Posterior cingulate gyrus (tissue), 11 donors: ENCODE measurements at places on chromosomes 3 and 15.

- DNase-seq = no peak
Measured at GRCh38 chr3:154188846-154189245, 67.7 kb downstream of the ARHGEF26 start.

DNA sequence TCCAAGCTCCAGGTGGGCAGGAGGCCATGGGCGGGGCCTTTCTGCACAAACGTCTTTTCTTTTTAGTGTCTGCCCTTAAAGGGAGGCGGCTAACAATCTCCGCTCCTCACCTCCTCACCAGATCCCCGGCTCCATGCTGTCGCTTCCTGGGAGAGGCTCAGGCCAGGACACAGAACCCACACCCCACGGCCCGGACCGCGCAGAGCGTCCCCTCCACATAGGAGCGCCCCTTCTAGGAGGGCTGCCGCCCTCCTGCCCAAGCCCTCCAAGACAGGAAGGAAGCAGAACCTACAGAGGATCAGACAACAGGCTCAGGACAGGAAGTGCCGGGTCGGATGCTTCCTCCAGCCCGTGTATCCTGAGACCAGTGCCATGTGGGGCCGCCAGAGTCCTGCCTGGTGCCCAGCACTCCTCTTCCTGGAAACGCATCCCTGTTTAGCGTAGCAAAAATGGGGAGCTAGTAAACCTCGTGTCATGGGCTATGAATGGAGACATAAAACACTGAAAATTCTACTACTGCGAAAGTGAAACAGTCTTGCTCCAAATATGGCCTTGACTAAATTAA lies 83.2 kb upstream of the ATP10A start:
- no peak for DNase-seq

DNA sequence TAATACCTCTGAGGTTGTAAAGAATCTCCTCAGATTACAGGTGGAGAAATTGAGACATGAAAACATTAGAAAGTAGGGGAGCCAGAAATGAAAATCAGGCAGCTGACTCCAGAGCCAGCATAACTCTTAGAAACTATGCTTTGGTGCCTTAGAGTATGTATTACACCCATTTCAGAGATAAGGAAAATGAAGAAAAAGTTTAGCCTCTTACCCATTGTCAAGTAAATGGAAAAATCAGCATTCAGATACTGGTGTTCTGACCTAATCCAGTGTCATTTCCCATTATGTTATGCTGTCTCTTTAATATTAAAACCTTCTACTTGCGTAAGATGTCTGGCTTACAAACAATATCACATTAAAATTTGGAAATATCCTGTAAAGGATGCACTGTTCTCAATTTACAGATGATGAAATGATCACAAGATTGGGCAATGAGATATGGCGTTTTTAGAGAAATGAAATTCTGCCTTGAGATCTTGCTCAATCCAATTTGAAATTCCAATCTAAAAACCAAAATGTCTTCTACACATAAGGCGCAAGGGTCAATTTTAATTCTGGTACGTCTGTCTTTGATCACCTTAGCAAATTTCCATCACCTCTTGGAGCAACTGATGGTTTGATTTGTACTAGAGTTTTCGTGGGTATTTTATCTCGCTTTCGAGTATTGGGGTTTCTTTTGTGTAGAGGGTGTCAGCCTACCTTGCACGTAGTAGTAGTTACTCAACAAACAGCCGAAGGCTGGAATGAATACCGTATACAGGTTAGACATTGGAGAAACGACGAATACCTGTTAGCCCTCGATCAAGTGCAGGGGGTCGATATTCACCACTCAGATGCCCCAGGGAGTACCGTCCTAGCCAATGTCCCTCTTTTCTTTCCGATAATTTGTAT lies 902 bp upstream of the ZCWPW2 start:
- DNase-seq = no peak

- DNase-seq = no peak
Measured at GRCh38 chr3:50164984-50165909, 10.1 kb downstream of the SEMA3F start.

- no peak for DNase-seq
Measured at GRCh38 chr3:160099834-160100233, 111.2 kb downstream of the IL12A start.

GRCh38 chr15:39578851-39579486 lies 1.9 kb upstream of the THBS1 start:
- DNase-seq = no peak

- DNase-seq = no peak
Measured at GRCh38 chr3:42276141-42277132, 10.5 kb upstream of the CCK start.

- no peak for DNase-seq
Measured at GRCh38 chr15:51205050-51205975, 110.6 kb upstream of the TNFAIP8L3 start.

DNA sequence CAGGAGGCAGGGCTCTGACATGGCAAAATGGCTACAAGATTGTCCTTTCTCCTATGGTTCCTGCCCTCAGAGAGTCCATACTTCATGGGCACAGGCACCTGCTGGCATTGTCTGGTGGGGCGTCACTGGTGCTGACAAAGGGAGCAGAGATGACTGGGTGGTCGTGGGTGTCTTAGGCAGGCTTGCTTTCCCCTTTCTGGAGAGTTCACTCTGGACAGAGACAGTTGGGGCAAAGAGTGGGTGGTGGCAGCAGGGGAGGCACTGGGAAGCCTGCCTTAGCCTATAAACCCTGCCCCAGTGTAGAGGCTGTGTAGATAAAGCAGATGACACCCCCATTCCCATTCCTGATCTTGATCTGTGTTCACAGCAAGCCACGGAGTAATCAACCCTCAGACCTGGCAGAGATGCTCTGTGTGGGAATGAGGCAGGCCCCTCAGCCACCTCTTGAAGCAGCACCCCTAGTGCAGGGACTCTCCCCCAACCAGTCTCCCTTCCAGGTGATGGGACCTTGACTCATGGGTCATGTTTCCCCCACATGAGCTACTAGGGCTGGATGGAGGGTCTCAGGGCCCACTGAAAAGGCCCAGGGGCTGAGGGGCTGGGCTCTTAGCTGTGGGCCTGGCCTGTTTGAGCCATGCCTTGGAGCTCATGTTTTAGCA lies 20.7 kb upstream of the DOCK3 start:
- no peak for DNase-seq

DNA sequence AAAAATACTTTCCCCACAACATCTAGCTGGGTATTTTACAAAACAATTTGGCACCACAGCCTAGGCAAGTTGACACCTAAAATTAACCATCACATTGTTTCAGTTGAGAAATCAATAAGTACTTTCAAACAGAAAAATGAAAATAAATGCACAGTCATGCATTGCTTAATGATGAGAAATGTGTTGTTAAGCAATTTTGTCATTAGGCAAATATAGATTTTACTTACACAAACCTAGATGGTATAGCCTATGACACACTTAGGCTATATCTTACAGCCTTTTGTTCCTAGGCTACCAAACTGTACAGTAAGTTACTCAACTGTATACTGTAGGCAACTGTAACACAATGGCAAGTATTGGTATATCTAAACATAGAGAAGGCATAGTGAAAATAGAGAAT lies 608.6 kb upstream of the BCHE start:
- DNase-seq = no peak

- peak; percentile 14 for DNase-seq
Measured at GRCh38 chr3:122356402-122356801, 26.6 kb downstream of the MIX23 start.

DNA sequence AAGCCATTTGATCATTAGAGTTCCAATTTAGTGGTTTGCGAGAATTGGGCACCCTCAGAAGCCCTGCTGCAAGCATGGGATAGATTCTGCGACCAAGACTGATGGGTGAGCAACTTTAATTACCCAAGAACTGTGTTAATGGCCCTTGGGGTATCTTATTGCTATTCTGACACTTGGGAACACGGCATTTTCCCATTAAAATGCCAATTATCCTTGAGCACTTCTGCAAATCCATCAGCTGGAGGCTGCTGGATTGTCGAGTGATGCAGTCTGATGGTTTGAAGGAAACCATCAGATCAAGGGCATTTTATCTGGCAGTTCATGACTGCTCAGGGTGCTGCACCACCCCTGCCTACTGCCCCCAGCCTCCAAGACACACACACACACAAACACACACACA lies 183.6 kb upstream of the PROK2 start:
- no peak for DNase-seq

DNA sequence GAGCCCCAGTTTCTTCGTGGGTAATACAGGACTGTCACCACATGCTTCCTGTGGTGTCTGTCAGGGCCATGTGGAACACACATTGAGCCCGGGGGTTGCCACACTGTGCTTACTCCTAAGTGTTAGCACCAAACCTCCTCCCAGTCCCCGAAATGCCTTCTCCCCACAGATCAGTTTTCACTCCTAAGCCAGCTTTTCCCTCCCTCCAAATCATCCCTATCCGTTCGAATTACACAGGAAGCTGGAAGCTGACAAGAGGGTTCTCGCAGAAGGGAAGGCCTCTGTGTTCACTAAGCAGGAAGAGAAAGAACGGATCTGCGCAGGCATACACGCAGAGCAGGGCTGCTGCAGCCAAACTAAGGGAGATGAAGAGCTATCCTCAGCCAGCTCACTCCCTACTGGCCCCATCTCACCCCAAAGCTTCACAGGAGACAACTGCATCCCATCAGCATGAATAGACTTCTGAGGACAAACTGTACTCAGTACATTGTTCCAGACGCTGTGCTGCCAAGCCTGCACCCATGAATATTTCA lies 32.3 kb downstream of the XXYLT1 start:
- DNase-seq = no peak

DNA sequence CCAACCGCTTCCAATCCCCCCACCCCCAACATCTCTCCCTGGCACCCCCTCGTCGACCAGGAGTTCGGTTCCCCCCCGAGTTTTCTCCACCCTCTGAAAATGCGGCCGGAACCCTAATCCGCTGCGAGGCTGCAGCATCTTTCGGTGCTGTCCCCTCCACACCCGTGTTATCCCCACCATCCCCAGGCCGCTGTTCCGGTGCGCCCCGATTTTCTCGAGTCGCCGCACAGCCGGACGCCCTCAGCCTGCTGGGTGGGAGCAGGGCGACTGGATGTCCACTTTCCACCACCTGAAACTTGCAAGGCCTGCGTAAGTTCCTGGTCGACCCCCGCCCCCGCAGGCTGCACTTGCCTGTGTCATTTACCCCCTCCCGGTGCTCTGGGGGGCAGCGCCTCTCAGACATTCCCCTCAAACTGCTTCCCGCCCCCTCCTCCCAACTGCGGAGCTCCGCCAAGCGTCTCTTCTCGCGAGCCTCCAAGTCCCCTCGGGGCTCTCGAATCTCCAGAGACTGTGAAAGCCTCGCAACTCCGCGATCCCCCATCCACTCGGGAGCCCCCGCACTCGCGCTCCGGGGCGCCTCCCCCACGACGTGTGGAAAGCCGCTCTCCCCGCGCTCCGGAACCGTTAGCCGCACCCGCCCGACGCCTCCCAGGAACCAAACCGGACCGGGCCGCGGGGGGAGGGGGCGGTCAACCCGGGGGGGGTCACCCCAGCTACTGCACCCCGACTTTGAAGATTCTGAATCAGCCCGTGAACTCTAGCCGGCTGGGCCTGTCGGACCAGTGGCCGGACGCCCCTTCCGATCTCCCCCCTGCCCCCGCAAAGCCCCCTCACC lies 566 bp downstream of the ETV5 start:
- DNase-seq = no peak

- DNase-seq = no peak
Measured at GRCh38 chr3:175940881-175941280, 1081.7 kb downstream of the NAALADL2 start.

DNA sequence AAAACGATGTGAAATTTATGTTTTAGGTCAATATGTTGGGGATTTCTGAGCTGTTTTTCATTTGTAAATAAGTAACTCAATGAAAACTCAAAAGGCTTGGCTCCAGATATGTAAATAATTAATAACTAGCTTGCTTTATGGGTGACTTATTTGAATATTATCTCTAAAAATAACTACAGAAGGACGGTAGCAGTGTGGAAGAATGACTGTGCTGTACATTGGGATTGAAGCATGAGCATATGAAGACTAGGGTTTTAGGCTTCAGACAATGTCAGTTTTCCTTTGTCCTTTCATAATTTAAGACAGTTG lies 343.9 kb downstream of the GRM7 start:
- no peak for DNase-seq

DNA sequence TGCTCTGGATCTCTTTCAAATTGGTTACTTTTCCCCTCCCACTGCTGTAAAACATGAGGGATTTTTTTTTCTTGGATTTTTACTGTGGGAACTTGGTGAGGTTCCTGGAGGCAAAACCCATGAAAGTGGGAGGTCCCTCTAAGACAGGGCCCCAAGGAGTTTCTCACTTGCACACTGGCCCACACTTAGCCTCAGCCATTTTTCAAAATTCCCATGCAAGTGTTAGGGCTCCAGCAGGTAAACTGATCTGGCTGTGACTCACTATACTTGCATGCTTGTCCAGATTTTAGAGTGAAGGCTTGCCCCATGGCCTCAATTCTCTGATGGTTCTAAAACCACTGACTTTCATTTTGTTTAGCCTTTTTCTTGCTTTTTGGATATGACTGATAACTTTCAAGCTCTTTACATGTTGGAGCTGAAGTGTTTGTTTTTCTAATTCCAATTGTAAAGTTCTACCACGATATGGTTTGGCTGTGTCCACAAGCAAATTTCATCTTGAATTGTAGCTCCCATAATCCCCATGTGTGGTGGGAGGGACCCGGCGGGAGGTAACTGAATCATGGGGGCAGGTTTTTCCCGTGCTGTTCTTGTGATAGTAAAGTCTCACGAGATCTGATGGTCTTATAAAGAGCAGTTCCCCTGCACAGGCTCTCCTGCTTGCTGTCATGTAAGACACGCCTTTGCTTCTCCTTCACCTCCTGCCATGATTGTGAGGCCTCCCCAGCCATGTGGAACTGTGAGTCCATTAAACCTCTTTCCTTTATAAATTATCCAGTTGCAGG lies 37.7 kb downstream of the MCCC1 start:
- DNase-seq = no peak

GRCh38 chr3:47846880-47847248 lies 43.9 kb downstream of the DHX30 start:
- DNase-seq = no peak

GRCh38 chr3:40465456-40465855 lies 8.3 kb downstream of the RPL14 start:
- no peak for DNase-seq

DNA sequence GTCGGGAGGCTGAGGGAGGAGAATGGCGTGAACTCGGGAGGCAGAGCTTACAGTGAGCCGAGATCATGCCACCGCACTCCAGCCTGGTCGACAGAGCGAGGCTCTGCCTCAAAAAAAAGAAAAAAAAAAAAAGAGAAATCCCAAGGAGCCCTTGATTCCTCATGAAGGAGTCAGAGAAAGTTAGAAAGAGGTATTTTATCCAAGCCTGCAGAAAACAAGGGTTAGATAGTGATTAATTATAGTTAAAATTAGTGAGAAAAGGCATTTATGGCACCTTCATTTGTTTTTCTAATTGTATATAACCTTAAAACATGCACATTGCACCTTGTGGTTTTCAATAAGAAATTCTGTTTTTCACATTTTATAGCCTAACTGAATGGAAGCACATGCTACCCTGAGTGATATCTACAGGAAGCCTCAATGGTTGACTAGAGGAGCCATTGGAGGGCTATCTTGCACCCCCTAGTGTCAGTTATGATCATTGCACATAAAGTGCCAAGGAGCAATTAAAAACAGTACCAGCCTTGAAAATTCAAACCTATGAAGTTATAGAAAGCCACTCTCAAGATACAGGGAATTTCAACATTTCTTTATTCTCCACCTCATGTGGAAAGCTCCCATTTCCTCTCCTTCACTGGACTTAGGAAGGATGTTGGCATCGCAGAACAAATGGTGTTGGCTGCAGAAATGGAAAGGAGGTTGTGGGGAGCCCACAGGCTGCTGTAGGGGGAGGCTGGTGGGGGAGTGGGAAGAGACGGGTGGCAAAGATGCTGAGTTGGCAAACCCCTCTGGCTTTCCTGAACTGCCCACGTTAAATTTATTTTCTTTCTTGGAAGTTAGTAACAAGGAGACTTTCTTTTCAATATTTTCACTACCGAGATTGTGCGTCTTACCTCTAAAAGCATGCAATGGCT lies 48.5 kb downstream of the ITGA11 start:
- DNase-seq = no peak
